ENCODE measurements at places on chromosomes 3 and 15.

- no peak for DNase-seq
Measured at GRCh38 chr15:81480645-81481053, 106.6 kb upstream of the TMC3 start.

DNA sequence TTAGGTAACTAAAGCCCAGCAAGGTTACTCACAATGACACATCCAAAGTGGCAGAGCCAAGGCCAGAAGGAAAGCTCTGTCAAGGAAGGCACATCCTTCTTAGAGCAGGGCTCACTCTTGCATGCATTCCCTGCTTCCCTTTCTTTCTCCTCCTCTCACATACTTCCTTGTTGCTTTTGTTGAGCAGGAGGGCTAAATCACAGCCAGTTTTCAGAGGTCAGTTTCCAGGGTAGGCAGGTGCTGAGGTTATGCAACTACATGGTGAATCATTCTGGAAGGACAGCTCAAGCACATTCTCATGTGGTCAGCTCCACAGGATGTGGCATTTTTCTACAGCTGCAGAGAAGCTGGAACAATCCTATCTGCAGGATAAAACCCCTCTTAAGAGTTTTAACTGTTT is 275.6 kb downstream of the ZNF621 start:
- DNase-seq = no peak

- DNase-seq = peak; percentile 37
Measured at GRCh38 chr3:128497305-128498126, 4.5 kb upstream of the GATA2 start.

- no peak for DNase-seq
Measured at GRCh38 chr15:60222404-60222803, 175.4 kb downstream of the ANXA2 start.

DNA sequence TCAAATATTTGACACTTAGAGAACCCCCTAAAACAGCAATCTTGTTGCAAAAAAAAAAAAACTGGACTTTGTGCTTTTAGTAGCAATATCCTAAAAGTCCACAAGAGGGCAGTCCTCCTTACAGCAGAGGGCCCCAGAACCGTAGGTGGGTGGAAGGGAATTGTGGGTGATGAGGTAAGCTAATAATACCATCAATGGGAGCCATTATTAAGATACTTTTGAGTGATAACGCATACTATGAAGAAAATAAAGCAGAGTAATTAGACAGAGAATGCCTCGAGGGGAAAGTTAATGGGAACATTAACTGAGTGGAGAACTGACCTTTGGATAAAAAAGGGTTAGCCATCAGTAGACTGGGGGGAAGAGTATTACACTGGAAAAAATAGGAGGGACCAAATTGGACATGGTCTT is 229.9 kb downstream of the THRB start:
- no peak for DNase-seq

GRCh38 chr15:82808634-82809041 is 790 bp upstream of the WHAMM start:
- no peak for DNase-seq

- DNase-seq = no peak
Measured at GRCh38 chr3:29693863-29694262, 413.0 kb downstream of the RBMS3 start.

DNA sequence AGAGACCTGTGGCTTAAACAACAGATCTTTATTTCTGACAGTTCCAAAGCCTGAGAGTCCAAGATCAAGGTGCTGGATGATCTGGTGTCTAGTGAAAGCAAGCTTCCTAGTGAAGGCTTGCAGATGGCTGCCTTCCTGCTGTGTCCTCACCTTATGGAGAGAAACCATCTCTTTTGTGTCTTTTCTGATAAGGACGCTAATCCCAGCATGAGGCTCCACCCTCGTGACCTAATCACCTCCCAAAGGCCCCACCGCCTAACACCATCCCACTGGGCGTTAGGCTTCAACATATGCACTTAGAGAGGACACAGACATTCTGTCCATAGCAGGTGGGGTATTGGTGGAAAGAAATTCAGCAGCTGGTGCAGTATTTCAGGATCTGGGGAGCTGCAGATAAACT is 19.8 kb upstream of the LYSMD4 start:
- DNase-seq = no peak

- no peak for DNase-seq
Measured at GRCh38 chr3:67875338-67875737, 220.9 kb upstream of the SUCLG2 start.

DNA sequence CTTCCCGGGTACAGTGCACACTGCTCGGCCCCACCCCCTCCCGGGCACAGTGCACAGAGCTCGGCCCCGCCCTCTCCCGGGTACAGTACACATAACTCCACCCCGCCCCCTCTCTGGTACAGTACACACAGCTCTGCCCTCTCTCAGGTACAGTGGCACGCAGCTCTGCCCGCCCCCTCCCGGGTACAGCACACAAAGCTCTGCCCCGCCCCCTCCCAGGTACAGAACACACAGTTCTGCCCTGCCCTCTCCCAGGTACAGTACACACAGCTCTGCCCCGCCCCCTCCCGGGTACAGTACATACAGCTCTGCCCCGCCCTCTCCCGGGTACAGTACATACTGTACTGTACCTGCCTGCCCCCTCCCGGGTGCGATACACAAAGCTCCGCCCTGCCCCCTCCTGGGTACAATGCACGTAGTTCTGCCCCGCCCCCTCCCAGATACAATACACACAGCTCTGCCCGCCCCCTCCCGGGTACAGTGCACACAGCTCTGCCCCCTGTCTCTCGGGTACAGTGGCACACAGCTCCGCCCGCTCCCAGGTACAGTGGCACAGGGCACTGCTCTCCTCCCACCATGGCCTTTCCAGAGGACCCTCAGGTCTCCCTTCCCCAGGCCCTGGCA is 16.4 kb upstream of the PRR20G start:
- no peak for DNase-seq

DNA sequence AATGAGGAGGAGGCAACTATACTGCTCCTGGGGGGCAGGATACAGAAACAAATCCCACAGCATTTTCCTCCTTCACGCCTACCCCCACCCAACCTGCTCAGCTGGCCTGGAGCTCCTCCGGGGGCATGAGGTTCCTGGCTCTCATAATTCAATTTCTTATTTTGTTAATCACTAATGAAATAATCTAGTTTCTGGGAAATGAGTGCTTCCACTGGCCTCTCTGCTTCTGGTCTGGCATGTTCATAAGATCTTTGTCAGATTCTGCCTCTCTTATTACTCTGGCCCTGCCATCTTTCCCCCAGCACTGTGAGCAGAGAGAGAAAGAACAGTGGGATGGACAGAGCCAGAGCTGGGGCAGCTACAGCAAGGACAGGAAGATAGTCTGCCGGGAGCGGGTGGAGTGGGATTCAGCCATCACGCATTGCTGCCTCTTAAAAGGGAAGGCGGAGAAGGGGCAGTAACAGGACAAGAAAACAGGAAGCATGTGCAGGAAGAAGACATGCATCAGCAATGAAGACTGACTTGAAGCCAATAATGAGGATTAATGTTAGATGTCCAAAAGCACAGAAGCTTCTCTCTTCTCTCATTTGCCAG is 13.6 kb downstream of the RPAP1 start:
- no peak for DNase-seq

- DNase-seq = peak; percentile 44
Measured at GRCh38 chr3:38003371-38003816, 12.8 kb downstream of the VILL start.

DNA sequence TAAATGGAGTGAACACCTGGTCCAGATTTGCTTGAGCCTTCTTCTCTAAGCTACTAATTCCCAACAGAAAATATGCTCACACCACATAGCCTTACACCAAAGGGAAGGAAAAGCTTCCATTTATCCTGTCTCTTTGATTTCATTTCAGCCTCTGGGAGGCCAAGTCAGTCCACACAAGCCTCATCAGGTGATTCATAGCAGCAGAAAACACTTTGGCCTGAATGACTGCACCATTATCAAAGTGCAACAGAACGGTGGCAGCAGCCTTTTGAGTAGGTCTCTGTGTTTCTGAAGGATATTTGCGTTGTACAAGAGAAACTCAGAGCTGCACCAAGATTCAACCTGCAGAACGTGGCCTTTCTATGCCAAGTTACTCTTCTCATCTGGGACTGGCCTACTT is 46.6 kb upstream of the SNRK start:
- DNase-seq = no peak

- no peak for DNase-seq
Measured at GRCh38 chr3:145981056-145981455, 179.9 kb downstream of the PLOD2 start.

- DNase-seq = no peak
Measured at GRCh38 chr15:89112341-89112971, 24.2 kb downstream of the ABHD2 start.

GRCh38 chr3:147572970-147573340 is 163.8 kb downstream of the ZIC1 start:
- DNase-seq = no peak

DNA sequence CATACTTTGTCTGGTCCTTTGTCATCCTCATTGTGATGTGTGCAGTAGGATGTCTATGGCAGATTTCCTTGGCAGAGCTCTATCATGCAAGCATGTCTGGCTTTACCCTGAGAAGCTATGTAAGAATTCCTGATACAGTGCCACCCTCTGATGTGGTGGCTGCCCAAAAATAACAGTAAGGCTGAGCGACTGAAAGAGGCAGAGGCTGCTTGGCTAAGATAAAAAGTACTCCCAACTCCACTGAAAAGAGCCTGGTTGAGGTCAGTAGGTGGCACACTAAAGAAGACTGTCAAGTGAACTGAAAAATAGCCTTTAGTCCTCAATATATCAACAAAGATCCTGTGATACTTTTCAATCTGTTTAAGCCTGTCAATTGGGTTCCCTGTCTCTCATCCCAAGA is 31.7 kb downstream of the BTLA start:
- DNase-seq = no peak

GRCh38 chr3:192207239-192207638 is 520.1 kb downstream of the FGF12 start:
- DNase-seq = no peak

DNA sequence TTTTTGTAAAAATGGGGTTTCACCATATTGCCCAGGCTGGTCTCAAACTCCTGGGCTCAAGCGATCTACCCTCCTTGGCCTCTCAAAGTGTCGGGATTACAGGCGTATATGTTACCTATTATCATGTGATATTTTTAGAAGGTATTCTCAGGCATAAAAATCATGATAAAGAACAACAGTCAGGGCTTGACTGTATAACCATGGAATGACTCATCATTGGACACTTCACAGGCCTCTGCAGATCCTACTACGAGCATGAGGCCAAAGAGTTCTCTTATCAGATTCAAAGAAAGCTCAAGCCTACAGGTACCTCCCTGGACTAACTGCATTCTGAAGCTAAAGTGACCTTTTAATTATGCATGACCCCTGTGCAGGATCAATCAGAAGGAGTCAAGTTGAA is 91.7 kb upstream of the PRICKLE2 start:
- DNase-seq = no peak

DNA sequence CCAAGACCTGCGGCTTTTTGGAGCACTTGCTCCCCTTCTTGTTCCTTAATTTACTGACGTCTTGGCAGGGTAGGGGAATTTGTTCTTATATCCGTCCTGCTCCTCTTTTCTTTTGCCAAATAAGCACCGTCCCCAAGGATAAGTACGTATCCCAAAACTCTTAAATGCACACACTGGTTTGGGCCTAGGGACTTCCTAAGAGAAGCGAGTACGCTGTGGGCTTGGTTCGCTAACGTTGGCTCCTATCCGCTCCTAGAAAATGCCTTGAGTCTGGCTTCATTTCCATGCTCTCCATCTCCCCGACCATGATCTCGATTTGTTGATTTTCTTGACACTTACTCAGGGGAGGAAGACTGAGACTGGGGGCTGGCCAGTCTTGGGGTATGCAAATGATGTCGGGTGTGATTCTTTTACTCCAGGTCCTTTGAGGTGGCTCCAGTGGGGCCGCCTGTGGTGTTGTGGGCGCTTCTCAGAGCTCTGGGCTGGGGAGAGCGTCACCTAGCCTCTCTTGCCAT is 1.3 kb downstream of the MYRIP start:
- no peak for DNase-seq

DNA sequence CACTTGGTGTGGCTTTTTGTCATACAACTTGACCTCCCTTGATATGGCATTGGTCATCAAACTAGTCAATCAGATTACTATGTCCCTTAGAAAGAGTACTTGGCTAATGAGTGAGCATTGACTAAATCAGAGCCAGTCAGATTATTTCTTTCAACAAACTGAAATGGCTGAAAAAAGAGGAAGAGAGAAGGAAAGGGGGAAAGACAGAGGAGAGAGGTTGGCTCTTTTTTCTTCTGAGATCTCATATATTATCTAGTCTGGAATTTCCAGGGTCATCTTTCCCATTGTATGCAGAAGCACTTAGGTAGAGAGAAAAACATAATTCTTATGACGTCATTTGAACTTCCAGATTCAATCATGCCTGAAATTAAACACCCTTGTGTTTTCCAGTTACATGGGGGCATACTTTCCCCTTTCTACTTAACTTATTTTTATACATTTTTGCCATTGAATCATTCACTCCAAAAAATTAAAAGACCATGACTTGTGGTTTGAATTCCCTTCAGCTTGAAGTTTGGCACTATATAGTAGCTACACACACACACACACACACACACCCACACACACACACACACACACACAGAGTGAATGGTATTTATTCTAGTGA is 387.8 kb downstream of the LSAMP start:
- DNase-seq = no peak

GRCh38 chr15:70492240-70493177 is 270.8 kb downstream of the UACA start:
- peak; percentile 78 for DNase-seq

- peak; percentile 28 for DNase-seq
Measured at GRCh38 chr15:50907601-50908208, 778 bp upstream of the AP4E1 start.

DNA sequence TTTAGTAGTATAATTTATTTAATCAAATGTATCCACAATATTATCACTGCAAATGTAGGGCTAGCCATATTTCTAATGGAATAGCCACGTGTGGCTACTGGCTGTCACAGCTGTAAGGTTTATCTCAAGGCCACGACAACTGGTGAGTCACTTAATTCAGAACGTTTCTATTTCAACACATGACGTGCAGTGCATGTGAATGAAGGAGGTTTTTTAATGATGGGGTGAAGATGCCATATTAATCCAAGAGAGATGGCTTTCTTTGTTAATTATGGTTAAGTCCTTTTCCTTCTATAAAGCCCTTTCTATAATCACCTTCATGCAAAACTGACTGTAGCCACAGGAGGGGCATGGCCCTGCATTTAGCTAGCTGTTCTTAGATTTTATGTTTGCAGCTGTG is 212.0 kb downstream of the FEZF2 start:
- no peak for DNase-seq

GRCh38 chr3:38353151-38353550 is 6.6 kb downstream of the XYLB start:
- no peak for DNase-seq

- no peak for DNase-seq
Measured at GRCh38 chr3:29281344-29282241, 722 bp downstream of the RBMS3 start.
